ENCODE measurements at places on chromosomes 12 and 14.
A peak's percentile ranks its signal among the peaks of the same experiment; 100 is the strongest.

GRCh38 chr12:89213747-89214146 lies 138.6 kb downstream of the DUSP6 start:
- DNase-seq: no peak

GRCh38 chr12:18570543-18570942 lies 167.3 kb downstream of the PLCZ1 start:
- DNase-seq: no peak

DNA sequence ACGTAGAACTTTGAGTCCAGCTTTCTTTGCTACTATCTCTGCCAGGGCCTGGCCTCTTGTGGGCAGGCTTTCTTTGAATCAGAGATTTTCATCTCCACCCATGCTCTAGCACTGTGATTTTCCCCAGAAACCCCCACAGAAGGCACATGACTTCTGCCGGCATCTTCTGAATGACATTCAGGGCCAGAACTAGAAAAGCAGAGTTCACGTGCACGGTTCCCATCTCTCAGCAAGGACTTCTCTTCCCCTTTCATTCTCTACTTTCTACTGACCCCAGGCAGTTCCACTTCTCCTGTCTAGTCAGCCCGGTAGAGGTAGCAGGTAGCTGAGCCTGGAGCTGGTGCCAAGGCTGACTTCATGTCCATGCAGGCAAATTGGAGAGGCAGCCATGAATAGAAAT lies 26.9 kb downstream of the BATF start:
- no peak for DNase-seq

- no peak for DNase-seq
Measured at GRCh38 chr12:49631336-49631907, 8.1 kb downstream of the PRPF40B start.

GRCh38 chr12:55188974-55189556 lies 31.8 kb upstream of the OR10A7 start:
- DNase-seq: peak; percentile 53

DNA sequence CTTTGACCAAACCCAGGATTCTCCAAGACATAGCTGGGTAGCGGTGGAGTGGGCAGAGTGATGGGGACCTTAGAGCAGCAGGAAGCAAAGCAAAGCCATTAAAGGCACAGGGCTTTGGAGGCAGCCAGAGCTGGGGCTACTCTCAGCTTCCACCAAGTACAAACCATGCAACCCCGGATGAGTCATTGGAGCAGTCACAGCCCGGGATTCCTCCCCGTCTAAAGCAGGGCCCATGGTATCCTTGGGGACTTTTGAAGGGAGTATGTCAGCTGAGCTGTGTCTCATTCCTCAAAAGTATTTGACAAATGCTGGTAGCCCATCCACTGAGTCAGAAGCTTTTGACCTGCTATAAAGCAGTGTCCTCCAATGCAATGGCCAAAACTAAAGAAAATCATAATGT lies 9.7 kb upstream of the IFI27 start:
- DNase-seq: no peak

DNA sequence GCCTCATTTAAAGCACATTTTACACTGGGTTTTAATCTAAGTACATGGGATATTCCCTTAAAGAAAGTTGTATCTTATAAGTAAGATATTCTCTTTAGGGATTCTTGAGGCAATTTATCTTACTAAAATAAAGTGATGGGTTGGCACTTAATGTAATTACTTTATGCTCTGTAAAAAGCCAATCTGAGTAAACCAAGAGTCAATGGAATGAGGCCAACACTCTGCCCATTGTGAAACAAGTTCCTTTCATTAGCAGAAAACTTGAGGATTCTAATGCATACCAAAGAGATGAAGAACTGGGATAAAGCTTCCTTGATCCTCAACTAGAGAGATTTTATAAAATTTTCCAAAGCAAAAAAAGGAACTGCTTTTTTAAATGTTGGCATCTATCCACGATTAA lies 121.2 kb downstream of the METTL25 start:
- no peak for DNase-seq

DNA sequence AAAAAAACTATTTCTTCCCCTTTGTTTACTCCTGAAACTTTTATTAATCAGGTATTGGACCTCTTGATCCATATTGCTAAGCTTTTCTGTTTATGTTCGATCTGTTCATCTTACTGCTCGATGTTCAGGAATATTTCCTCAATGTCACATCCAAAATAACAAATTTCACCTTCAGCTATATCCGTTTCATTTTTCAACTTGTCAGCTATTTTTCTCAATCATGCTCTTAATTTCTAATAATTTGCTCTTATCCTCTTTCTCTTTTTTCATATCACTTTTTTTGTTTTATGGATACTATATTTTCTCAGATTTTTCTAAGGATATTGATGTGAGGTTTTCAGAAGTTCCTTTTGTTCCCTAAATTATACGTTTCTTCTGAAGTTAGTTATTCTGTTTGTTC lies 29.8 kb downstream of the SLC38A4 start:
- DNase-seq: no peak

DNA sequence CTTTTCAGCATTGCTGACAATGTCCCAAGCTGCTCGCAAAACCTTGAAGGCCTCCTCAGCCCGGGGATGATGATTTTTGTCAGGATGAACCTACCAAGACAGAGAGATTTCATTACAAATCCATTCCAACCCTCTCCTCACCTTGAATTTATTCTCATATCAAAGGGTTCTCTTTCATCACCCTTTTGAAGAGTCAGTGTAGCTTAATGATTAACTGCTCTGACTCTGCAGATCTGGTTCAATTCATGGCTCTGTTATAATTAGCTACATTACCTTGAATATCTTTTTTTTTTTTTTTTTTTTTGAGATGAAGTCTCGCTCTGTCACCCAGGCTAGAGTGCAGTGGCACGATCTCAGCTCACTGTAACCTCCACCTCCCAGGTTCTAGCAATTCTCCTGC lies 5.6 kb downstream of the ORMDL2 start:
- DNase-seq: no peak

GRCh38 chr14:61584331-61584741 lies 111.0 kb upstream of the HIF1A start:
- DNase-seq: no peak

DNA sequence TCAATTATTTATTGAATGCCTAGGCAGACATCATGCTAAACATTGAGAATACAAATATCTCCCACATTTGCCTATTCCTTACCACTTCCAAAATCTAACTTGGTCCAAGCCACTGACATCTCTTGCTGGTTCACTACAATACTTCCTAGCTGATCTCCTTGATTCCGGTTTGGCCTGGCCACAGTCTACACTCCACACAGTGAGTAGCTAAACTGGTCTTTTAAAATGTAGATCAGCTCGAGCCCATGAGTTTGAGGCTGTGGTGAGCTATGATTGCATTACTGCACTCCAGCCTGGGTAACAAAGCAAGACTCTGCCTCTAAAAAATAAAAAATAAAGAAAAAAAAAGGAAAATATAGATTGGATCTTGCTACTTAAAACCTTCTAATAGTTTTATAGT lies 7.6 kb upstream of the ATP5MC2 start:
- DNase-seq: no peak

- no peak for DNase-seq
Measured at GRCh38 chr14:89736881-89737280, 217.6 kb downstream of the EFCAB11 start.

GRCh38 chr12:91743704-91744321 lies 401.8 kb downstream of the BTG1 start:
- DNase-seq: no peak

DNA sequence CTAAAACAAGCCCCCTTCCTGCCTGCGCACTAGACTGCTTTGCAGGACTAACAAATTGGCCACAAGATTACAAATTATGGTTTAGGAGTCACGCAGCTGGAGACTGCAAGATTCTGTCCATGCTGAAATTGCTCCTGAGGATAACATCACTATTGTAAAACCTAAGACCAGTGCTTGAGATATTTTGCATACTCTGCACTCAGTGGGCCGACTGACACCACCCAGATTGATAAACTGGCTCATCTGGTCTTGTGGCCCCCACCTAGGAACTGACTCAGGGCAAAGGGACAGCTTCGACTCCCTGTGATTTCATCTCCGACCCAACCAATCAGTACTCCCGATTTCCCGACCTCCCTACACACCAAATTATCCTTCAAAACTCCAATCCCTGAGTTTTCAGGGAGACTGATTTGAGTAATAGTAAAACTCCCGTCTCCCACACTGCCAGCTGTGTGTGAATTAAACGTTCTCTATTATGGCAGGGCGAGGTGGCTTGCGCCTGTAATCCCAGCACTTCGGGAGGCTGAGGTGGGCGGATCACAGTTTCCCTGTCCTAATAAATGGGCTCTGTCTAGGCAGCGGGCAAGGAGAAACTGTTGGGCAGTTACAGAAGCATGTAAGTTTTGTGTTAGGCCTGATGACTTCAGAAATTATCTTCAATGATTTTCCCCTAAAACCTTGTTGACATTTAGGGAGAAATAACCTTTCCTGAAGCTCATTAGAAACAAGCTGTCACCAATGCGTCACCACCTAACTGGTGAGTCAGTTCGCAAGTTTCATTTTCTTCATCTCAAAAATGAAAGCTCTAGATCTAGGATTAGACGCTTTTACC lies 5.3 kb upstream of the UBC start:
- no peak for DNase-seq

GRCh38 chr14:47262801-47263200 lies 412.6 kb downstream of the MDGA2 start:
- no peak for DNase-seq

GRCh38 chr12:108701779-108702441 lies 29.4 kb downstream of the CORO1C start:
- DNase-seq: no peak

GRCh38 chr14:61444215-61444768 lies 122.9 kb downstream of the PRKCH start:
- DNase-seq: peak; percentile 50

DNA sequence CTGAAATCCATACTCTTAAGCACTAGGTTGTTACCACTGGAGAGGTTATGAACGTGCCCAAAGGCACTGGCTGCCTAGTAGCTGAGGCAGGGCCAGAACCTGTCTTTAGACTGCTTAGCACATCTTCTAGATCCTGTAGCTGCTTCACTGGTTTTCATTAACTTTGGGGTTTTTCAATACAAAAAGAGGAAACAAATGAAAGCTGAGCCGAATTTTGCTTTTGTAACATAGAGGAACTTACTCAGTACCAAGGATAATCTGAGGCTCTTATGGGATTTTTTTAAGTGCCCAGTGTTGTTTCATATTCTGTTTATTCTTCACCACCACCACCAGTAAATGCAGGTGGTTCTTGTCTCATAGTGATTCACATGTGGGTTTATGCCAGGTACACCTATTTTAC lies 396.1 kb downstream of the RAD51B start:
- DNase-seq: no peak

DNA sequence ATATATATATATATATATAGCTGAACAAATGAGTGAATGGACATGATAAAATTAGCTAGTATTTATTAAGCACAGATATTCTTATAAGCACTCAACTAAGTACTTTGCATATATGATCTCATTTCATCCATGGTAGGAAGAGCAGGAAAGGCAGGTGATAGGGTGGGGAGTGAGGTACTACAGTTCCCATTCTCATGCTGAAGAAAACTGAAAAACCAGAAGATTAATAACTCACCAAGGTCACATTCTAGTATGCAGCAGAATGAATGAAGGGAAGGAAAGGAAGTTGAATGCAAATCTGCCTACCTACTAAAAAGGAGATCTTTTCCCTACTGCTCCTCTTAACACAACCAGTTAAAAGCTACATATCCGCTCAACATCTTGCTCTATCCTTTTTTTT lies 298.1 kb upstream of the TMPO start:
- no peak for DNase-seq

- DNase-seq: no peak
Measured at GRCh38 chr14:70935135-70935534, 27.9 kb downstream of the PCNX1 start.

GRCh38 chr12:6084261-6084968 lies 40.1 kb downstream of the VWF start:
- DNase-seq: no peak

GRCh38 chr12:101792046-101792931 lies 38.5 kb downstream of the GNPTAB start:
- DNase-seq: no peak

DNA sequence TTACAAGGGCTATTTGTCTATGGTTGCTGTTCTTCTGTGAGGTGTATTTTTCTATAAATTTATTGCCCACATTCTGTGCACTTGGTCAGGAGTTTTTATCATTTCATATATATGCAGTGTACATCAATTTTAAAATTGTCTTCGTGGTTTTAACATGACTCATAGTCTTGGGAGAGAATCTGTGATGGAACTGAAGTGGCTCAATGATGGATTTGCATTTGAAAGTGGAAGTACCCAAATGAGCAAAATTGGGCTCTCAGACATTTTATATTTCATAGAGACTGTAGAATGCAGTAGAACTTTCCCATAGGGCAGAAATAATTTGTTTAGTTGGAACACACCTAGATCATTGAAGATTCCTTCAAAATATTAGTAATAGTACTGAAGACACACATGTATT lies 1.9 kb upstream of the SCFD1 start:
- DNase-seq: no peak

GRCh38 chr12:74476234-74476633 lies 61.4 kb upstream of the ATXN7L3B start:
- DNase-seq: no peak

DNA sequence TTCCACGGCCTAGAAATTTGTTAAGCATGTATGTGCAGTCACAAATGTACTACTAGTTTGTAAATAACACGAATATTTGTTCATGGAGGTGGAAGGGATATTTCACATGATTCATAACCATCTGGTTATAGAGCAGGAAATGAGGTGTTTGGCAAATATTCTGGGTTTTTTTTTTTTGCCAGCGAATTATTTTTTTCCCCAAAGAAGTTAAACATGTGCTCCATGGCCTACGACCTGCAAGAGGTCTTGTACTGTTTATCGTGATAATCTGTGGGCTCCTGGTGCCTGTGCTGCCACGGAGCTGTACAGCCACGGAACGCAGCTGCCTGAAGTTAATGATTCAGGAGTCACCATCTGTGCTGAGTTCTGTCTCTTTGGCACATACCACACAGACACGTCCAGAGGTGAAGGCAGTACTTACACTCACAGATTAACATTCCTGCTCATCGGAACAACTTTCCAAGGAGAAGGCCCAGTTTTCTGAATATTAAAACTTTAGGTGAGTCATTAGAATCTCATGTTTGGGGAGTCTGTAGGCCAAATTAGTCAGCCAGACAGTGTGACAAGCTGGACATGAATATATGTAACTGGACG lies 156.3 kb downstream of the TMX1 start:
- no peak for DNase-seq

DNA sequence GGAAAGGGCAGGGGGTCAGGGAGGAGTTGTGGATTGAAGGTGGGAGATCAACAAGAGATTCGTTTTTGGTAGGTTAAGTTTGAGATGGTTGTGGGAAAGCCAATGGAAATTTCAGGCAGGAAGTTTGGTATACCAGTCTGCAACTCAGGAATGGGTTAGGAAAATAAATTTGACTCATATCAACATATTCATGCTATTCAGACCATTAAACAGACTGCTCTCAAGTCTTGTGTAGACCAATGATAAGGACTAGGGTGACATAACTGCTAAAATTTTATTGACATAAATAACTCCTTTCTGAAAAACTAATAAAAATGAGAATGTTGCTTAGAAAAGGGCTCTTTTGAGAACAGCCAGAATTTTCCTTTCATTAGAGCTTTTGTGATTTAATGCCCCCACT lies 60.0 kb downstream of the PLEKHA5 start:
- DNase-seq: no peak

Measured in effector memory CD8-positive, alpha-beta T cell (primary cell).